ENCODE measurements at places on chromosomes 11 and 22.

GRCh38 chr22:24178502-24179440, 2.5 kb upstream of the SUSD2 start:
- no peak for DNase-seq

DNA sequence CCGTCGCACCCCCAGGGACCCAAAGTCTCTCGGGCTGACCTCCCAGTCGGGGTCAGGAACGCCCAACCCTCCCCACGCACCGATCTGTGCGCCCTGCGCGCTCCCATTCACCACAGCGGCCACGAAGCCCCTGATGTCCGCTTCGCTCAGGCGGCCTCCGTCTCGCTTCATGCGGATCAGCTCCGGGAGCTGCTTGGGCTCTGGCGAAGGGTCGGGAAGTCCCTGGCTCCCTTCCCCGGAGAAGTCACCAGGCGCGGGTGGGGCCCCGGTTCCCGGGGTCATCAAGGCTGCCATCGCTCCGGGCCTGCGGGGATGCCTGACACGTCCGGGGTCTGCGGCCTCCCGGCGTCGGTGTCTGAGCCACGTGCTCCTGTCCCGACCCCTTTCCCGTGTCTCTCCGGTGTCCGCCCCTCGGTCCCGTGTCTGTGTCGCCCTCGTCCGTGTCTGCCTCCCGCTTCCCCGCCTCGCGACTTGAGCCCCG, 356 bp downstream of the TYMP start:
- peak; percentile 47 for DNase-seq

GRCh38 chr22:36234213-36234612, 5.1 kb downstream of the APOL2 start:
- no peak for DNase-seq

- DNase-seq: no peak
Measured at GRCh38 chr11:6608726-6609501, 3.1 kb downstream of the TAF10 start.

DNA sequence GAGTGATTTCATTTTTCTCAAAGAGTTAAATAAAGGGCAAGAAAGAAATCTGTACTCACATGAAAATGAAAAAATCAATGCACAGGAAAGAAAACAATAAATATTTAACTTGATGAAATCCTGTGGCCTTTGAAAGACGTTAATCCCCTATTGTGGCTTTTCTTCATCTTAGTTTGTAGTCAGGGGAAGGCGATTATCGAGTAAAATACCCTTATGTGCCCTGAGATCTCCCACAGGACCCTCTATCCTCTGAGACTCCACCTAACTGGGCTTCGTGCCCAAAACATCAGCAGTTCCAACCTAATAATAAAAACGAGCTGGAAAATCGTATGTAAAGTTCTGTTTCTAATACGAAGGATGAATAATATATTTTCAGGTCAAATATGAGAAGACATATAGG, 208.2 kb upstream of the ZC3H12C start:
- DNase-seq: no peak

- DNase-seq: peak; percentile 21
Measured at GRCh38 chr11:62217191-62217748, 8.8 kb downstream of the SCGB2A1 start.

GRCh38 chr22:48147404-48147803, 1385.0 kb downstream of the TBC1D22A start:
- DNase-seq: no peak

DNA sequence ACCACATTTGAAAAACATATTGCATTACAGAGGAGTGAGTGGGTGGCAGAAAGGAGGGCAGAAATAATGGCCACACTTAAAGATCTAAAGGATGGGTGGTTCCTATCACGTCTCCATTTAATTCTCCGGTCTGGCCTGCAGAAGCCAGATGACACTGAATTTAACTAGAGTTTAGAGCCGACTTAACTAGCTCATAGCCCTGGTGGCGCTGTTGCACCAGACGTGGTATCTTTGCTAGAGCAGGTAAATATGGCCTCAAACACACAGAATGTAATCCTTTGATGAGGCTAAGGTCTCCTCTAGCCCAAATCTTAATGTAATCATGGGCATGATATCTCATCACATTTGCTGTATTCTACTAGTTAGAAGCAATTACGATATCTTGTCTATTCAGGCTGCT, 51.5 kb upstream of the GAL start:
- peak; percentile 69 for DNase-seq

DNA sequence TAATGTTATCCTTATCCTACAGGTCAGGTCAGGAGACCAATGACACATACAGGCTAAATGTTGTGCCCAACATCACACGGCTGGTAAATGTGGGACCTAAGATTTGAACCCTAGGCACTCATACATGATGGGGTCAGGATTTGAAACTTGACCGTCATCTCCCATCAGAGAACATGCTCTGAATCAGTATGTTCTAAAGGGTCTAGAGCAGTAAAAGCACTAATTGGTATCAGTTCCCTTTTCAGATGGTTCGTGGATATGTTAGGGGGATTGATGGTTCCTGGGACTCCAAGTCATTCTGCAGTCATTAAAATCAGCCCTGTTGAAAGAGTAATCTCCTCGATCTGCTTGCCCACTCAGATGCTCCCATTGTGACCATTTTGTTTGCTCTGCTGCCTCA, 65.5 kb downstream of the BMAL1 start:
- no peak for DNase-seq
